ENCODE measurements at places on chromosomes 6 and 20.

GRCh38 chr20:1562622-1563021, 5.1 kb upstream of the SIRPD start:
- DNase-seq, result no peak

- DNase-seq, result no peak
Measured at GRCh38 chr6:30077218-30077617, 1.6 kb upstream of the RNF39 start.

- peak; percentile 83 for DNase-seq
Measured at GRCh38 chr6:145669627-145670034, 65.7 kb downstream of the EPM2A start.

DNA sequence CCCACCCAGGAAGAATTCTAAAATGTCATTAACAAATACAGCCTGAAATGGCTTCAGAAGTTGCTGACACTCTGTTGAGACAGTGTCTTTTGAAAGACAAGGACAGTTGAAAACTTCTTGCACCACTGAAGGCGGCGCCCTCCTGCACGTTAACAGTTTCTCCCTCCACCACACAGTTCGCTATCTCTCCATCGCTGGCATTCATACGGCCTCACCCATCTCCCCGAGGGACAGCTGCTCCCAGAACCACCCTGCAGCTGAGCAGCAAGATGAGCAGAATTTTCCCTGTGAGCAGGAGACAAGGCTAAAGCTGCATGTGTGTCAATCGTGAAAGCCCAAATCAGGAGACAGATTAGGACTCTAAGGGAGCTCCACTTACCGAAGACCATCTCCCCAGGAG, 113.3 kb downstream of the LY86 start:
- DNase-seq, result no peak

- DNase-seq, result no peak
Measured at GRCh38 chr20:12997128-12997655, 11.6 kb upstream of the SPTLC3 start.

- peak; percentile 74 for DNase-seq
Measured at GRCh38 chr6:52155791-52156576, 30.2 kb upstream of the IL17A start.

DNA sequence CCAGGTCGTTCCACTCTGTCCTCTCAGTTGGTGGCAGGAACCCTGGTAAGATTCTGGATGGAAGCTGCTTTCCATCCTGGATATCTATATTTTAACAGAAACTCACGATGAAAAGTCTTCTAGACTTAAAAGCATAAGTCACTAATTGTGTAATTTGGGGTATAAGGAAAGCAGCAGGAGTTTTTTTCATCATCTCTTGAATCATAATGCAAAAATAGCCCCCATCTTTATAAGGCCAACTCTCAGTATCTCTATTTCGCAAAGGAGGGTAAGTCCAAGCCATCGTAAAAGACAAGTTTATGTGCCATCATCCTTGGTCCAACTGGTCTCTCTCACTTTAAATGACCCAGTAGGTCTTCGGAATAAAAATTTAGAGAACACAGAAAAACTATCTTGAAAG, 95.1 kb downstream of the FAM50B start:
- DNase-seq, result no peak

- DNase-seq, result peak; percentile 66
Measured at GRCh38 chr6:136547336-136547735, 2.9 kb downstream of the MAP7 start.

- DNase-seq, result no peak
Measured at GRCh38 chr6:131205481-131206244, 70.4 kb downstream of the AKAP7 start.

GRCh38 chr6:5599127-5599526, 337.8 kb downstream of the FARS2 start:
- no peak for DNase-seq

DNA sequence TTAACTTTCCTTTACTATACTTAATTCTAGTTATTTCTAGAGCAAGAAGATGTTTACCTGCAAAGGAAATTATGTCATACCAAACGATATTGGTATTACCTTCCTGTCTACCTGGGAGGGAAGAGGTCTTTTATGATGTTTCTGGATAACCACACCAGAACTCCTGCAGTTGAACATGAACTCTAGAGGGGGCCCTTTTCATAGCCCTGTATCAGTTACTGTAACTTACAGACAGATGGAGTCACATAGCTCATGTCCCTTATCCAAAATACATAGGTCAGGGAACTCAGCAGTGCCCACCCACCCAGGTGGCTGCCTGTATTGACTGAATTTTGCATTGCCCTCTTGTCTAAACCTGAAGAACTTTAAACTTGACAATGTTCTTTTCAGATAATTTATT, 35.1 kb upstream of the MYL9 start:
- peak; percentile 56 for DNase-seq

DNA sequence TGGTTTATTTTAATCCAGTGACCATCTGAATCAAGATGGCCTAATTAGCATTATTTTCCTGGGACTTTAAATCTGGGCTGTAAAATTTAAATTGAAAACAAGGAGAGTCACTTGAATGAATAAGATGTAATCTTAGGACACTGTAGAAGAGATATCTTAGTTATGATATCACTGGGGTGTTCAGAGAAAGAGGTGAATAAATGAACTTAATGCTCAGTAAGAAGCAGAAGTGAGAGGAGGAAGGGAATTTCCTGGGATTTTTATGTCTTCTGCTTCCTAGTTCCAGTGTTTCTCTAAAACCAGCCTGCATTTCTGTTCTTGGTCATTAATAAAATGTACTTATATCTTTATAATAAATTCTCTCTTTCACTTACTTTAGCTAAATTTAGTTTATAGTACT, 136.8 kb upstream of the PTPRK start:
- DNase-seq, result peak; percentile 31

- no peak for DNase-seq
Measured at GRCh38 chr20:22055981-22056380, 350.5 kb downstream of the PAX1 start.

GRCh38 chr20:48603116-48603818, 224.5 kb downstream of the PREX1 start:
- no peak for DNase-seq

GRCh38 chr6:168035661-168036545, 38.4 kb downstream of the KIF25 start:
- DNase-seq, result peak; percentile 57

DNA sequence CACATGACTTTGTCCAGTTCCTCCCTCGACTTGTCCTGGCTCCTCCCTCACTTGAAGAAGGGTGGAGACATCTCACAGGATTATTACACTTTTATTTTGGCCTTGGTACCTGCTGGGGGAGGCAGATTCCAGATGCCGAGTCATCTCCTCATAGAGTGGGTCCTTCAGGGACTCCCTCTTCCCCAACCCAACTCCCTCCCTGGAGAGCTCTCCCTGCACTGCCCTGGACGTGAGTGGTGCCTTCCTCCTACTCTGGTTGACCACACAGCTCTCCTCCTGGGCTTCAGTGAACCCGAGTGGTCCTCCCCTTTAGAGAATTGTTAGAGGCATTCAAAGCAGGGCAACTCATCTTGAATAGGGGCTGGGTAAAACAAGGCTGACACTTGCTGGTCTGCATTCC, 40.9 kb upstream of the MC3R start:
- DNase-seq, result no peak

DNA sequence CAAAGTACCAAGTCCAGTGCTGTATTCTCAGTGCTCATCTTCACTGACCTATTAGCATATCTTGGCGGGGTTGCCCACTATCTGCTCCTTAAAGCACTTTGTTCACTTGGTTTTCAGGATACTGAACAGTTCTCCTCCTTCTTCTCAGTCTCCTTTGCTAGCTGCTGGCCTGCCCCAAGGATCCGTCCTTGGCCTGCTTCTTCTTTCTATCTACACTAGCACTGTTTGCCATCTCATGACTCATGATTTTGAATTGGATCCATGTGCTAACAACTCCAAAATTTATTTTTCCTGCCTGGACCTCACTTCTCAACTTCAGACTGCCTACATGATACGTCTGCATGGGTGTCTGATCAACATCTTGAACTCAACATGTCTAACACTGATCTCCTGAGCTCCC, 15.5 kb downstream of the TPD52L1 start:
- no peak for DNase-seq

DNA sequence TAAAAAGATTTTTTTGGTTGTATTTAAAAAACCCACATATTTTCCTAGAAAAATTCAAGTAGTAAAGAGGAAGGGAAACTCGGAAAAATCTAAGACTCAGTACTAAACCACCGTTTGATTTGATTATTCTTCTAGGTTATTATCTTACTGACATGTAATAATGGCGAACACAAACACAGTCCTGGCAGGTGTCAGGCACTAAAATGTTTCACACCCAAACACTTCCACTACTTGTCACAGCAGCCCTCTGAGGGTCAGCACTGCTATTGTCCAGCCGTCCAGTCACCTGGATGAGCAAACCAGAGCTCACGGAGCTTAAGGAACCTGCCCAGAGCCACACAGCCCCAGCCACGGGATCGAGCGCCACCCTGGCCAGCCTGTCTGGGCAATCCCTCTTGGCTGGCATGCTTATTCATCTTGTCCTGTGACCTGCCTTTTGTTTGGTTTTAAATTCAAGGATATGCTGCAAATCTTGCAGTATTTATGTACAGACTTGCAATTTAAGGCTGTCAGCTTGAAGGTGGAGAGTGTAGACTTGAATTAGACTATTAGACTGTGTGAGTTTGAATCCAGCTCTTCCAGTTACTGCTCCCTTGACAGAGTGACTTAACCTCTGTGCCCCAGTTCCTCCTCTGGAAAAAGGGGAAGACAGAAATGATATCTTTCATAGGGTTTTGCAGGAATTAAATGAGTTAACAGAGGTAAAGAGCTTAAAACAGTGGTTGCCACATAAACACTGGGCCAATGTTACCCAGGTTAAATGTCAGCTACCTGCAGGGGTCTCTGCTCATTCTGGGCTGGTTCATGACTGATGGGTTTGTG, 82.2 kb downstream of the CDYL start:
- DNase-seq, result no peak

GRCh38 chr6:64012351-64013001, 376.9 kb downstream of the PHF3 start:
- peak; percentile 4 for DNase-seq

All from ELR (cell line).